ENCODE measurements at places on chromosomes 13 and 19.
A peak's percentile ranks its signal among the peaks of the same experiment; 100 is the strongest.

DNA sequence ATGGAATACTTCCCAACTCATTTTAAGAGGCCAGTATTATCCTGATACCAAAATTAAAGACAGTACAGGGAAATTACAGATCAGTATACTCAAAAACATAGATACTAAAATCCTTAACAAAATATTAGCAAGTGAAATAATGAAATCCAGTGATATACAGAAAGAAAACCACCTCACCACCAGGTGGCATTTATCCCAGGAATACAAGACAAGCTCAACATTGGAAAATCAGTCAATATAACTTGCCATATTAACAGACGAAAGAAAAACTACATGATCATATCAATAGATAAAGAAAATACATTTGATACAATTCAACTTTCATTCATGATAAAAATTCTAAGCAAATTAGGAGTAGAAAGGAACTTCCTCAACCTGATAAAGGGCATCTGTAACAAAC lies 6.7 kb upstream of the GNA15 start:
- DNase-seq: peak; percentile 7

DNA sequence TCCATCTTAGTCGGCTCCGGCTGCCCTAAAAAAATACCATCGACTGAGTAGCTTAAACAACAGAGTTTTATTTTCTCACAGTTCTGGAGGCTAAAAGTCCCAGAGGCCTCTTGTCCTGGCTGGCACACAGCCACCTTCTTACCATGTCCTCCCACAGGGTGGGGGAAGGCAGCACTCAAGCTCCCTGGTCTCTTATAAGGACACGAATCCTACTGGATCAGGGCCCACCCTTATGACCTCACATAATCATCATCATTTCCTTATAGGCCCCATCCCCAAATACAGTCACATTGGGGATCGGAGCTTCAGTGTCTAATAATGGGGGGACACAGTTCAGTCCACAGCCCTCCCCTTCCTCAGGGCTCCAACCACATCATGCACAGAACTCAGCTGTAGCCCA lies 2.6 kb upstream of the TUBA3C start:
- no peak for DNase-seq

DNA sequence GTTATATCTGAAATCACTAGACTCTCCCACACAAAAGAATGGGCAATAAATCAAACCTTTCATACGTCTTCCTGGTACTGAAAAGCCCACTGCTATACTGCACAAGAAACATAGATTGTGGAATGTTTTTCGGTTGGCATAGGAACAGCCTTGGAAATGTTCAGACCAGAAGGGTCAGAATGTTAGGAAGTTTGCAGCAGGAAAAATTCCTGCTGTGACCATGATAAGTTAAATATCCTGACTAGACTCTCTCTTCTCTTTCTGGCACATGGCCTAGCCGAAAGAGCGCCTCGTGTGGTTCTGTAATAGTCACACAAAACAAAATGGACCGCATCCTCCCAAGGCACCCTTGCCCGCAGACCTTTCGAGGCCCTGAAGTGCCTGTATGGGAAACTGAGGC lies 427.2 kb downstream of the COG6 start:
- no peak for DNase-seq

GRCh38 chr13:42895776-42896175 lies 96.3 kb downstream of the EPSTI1 start:
- DNase-seq: no peak

DNA sequence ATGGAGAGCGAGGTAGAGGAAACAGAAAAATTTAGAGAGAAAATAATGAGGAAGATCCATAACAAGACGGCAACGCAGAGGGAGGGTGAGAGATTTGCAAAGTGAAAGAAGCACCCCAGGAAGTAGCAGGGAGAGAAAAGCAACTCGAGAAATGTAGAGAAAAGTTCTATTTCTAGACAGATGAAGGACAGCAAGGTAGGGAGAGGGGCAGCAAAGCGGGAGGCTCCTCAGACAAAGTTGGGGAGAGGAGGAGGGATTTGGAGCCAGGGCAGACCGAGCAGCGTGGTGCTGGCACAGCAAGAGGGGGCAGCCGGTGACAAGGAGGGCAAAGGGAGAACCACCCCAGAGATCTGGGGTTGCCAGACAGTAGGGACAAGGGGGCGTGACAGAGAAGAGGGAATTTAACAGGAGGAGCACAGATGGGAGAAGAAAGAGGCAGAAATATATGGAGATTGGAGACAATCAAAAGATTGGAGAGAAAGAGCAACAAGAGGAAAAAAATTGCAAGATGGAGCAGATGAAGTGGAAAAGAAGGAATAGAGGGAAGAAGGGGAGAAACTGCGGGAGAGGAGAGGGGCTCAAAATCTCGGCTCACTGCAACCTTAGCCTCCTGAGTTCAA lies 989 bp downstream of the ZNF766 start:
- DNase-seq: peak; percentile 30

- DNase-seq: no peak
Observed at GRCh38 chr19:10713317-10713716, 4.6 kb upstream of the DNM2 start.

GRCh38 chr13:110475550-110476219 lies 85.8 kb downstream of the RAB20 start:
- no peak for DNase-seq

DNA sequence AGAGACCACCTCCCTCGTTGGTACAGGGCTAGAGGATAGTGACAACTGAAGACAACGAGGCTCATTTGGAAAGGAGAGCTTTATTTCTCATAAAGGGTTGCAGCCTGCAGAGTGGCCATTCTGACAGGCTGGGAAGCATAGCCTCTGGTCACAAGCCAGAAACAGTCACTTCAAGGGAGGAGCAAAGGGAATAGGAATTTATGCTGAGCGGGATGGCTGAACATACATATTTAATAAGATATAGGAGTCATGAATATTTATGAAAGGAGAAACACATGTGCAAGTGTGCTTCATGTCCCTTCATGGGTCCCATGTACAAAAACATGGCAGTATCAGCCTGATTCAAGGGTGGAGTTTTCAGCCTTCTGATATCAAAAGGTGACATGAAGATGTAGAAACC lies 27.1 kb upstream of the URI1 start:
- no peak for DNase-seq

- DNase-seq: peak; percentile 36
Observed at GRCh38 chr13:102846261-102847015, 606 bp downstream of the ERCC5 start.

- no peak for DNase-seq
Observed at GRCh38 chr13:29782798-29783197, 67.6 kb downstream of the UBL3 start.

DNA sequence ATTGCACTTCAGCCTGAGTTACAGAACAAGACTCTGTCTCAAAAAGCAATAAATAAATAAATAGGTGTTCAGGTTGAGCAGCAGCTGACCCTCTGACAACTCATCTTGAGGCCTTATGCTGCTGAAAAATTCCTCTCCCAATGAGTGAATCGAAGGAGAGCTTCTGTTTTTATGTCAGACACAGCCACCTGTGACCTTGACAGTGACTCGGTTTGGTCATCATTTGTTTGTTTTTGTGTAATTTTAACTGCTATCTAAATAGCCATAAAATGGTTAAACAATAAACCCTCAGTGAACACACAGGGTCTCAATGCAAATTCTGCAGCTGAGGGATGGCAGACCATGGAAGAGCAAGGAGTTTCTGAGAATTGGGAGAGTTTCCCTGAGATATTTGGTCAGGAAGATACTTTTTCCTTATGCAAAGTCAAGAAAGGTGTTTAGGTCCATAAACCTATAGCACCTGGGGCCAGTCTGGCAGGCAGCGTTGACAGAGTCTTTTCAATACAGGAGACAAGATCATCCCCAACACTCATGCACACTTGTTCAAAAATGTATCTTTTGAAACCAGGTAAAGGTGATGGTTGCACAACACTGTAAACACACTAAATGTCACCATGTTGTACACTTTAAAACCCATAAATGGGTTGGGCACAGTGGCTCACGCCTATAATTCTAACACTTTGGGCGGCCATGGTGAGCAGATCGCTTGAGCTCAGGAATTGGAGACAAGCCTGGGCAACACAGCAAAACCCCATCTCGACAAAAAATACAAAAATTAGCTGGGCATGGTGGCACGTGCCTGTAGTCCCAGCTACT lies 16.6 kb upstream of the SLC25A30 start:
- DNase-seq: peak; percentile 32

- no peak for DNase-seq
Observed at GRCh38 chr13:64992314-64992713, 2237.8 kb downstream of the PCDH9 start.

DNA sequence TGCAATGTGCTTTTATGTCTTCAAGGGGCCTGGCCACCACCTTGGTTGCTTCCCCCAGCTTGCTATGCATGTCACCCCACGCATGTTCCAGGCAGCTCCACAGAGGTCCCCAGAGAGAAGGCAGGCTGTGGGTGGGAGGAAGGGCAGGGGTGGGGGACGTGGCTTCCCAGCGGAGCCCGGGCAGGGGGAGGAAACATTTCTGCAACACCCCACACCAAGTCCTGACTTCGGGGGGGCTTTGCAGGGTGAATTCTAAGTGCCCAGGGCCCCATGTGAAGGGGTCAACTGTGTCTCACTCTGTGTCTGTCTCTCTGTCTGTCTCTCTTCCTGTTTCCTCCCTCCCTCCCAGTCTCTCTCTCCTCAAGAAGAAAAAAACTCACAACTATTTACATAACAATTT lies 39.6 kb downstream of the LTBP4 start:
- DNase-seq: no peak

DNA sequence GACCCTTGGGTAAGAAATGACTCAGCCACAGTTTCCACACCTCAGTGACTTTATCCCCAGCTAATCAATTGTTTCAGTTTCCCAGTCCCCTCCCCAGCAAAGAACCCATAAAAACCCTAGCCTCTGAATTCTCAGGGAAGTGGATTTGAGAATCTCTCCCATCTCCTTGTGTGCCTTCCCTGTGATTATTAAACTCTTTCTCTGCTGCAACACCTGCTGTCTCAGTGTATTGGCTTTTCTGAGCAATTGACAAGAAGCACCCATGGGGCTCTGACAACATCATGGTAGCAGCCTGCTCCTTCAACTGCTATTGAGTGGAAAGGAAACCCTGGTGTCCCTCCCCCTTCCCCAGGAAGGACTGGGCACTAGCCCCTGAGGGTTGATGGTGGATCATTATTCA lies 73.7 kb downstream of the UQCRFS1 start:
- no peak for DNase-seq

DNA sequence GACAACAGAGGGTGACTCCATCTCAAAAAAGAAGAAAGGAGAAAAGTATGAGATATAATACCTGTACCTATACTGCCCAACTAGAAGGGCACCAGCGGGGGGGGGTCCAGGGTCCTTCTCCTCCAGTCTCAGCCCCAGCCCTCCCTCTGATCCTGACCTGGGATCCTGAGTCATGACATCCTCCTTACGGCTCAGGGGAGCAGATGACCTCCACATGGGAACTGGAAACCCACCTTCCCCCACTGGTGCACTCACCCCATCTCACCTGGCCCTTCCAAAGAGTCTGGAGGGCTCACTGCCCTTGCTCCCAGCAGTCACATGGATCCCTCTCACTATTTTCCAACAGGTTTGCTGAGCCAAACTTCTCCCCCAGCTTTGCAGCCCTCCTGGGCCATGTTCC lies 24.2 kb downstream of the TUBA3C start:
- DNase-seq: no peak

- DNase-seq: no peak
Observed at GRCh38 chr19:14672188-14672872, 2.3 kb downstream of the ADGRE3 start.

- no peak for DNase-seq
Observed at GRCh38 chr13:106098778-106099177, 436.7 kb downstream of the EFNB2 start.

DNA sequence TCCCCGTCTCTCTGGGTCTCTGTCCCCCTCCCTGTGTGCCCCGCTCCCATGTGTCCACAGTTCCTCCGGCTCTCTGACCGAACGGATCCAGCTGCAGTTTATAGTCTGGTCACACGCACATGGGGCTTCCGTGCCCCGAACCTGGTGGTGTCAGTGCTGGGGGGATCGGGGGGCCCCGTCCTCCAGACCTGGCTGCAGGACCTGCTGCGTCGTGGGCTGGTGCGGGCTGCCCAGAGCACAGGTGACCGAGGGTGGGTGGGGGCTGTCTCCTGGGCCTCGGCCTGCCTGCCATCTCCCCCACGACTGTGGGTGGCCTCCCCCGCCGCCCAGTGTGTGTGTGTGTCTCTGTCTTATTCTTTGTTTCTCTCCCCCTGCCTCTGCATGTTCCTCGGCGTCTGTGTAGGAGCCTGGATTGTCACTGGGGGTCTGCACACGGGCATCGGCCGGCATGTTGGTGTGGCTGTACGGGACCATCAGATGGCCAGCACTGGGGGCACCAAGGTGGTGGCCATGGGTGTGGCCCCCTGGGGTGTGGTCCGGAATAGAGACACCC lies 10.3 kb downstream of the TRPM4 start:
- DNase-seq: no peak

GRCh38 chr13:93226623-93227279 lies at the start of gene GPC6:
GPC6 (plus strand) TSS chr13:93226807.
- DNase-seq: peak; percentile 66

GRCh38 chr19:54248016-54248601 lies 5.5 kb upstream of the LILRA6 start:
- DNase-seq: no peak

- DNase-seq: no peak
Observed at GRCh38 chr13:22049384-22049783, 378.5 kb downstream of the FGF9 start.

DNA sequence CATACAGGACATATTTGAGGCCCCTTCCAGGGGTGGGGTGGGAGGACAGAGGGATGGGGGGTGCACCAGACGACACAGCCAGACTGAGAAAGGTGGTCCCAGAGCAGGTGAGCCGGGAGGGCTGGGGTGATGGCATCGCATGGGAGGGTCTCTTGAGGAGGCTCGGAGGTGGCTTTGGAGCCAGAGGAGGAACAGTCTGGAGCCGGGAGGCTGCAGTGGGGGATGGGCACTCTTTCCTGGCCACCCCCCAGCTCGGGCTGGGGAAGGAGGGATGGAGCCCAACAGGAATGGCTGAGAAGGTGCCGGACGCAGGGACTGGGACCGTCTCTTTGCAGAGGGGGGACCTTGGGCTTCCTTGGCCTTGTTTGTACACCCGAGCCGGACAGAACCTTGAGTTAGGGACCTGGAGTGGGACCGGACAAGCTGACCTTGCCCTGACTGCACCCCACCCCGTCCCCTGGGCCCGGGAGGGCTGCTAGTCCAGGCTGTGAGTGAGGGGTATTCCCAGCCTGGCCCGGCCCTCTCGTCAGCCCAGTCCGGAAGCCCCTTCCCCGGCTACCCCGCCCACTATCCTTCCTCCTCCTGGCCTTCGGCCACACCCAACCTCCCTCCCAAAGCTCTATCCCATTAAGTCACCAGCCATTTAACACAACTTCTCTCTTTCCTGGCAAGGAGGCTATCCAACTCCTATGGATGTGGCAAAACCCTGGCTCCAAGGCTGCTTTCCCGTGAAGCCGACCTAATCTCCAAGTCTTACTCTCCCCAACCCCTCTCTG lies 816 bp upstream of the TBXA2R start:
- no peak for DNase-seq

DNA sequence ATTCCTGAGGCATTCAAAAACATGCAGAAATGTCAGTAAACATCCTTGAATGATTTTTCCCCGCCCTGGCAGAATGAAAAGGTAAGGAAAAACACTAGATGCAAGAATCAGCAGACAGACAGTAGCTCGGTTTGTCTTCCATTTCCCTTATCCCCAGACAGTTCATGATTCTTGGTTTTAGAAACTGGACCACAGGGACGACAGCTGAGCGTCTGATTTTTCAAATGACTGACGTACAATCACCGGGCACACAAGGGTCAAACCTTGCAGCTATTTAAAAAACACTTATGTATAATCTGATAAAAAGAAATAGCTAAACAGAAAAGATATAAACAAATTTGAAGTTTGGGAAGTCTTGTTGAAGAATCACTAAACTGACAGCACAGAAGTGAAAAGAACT lies 47.1 kb downstream of the DCLK1 start:
- no peak for DNase-seq

GRCh38 chr13:35836446-35836845 lies 294.7 kb downstream of the DCLK1 start:
- DNase-seq: no peak

All from NCI-H748 treated with DMSO at 0.1 percent for 48 hours (cell line).